ENCODE measurements at places on chromosomes 11 and 22.

GRCh38 chr11:84909740-84910139, 717.4 kb downstream of the DLG2 start:
- DNase-seq, result no peak

DNA sequence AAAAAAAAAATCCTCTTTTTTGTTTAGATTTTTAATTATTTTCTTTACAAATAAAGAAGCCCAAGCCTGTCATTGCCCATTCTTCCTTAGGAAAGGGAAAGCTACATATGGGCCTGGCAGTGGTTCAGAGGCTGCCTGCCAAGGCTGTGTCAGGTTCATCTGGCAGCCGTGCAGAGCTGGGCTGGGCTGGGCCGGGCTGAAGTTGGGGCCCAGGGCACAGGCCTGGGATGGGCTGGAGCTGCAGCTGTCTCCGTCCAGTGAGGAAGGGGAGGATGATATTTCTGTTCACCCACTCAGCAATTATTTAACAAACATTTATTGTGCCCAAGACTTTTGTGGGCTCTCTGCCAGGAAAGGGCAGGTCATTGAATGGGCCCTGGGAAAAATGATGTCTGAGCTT, 4.6 kb downstream of the PRR5L start:
- DNase-seq, result no peak

GRCh38 chr11:65236194-65237059, 25.3 kb upstream of the POLA2 start:
- no peak for DNase-seq

DNA sequence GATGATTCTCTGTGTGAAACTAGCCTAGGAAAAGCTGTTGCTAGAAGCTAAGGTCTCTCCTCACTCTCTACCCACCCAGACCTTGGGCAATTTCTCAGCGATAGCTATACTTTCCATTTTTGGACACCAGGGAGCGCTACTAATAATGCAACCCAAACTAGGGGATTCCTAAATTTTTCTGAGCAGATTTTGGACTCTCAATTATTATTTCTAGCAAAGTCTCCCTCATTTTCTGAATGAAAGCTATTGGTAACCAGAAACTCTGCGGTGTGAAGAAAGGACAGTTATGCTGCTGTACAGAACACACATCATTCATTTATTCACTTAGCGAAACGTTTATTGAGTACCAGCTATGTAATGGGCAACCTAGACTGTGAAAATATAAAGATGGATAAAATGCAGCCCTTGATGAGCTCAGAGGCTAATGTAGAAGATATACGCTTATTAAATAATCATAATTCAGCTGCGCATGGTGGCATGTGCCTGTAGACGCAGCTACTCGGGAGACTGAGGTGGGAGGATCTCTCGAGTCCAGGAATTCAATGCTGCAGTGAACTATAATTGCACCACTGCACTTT, 6.1 kb upstream of the STIM1 start:
- peak; percentile 59 for DNase-seq

- DNase-seq, result no peak
Measured at GRCh38 chr11:42473106-42473505, 838.7 kb upstream of the API5 start.

GRCh38 chr22:27820896-27821866, 19.6 kb upstream of the MN1 start:
- no peak for DNase-seq

- no peak for DNase-seq
Measured at GRCh38 chr11:130189492-130190210, 30.1 kb downstream of the ST14 start.

- no peak for DNase-seq
Measured at GRCh38 chr22:42874010-42874409, 16.9 kb upstream of the ARFGAP3 start.

DNA sequence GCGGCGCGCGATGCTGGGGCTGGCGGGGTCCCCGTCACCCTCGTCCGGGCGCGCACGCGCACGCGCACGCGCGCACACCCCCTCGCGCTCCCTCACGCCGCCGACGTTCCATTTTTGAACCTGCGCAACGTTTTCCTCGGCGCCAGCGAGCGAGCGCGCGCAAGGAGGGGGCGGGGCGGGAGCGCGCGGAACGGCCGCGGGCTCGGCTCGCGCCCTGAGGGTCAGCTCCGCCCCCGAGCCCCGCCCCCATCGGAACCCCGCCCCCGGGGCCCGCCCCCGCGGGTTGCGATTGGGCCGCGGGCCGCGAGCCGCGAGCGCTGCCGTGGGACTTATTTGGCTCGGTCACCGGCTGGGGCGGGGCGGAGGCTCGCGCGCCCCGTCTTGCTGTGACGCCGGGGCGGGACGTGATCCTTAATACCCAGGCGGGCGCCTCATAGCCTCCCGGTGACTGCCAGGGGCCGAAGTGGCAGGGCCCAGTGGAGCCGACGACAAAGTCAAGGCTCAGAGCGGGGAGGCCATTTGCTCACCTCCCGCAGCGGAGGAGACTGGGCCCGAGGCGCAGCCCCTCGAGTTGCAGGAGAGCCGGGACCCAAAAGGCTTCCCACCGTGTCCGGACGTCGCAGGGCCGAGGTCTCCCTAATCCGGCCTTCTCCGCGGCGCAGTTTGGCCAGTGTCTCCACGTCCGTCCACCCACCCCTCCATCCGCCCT, at the start of gene CBX7:
CBX7 (minus strand) TSS at position 170 of the 709 bp plus-strand sequence. CDS start 236 bp downstream, outside the sequence.
- peak; percentile 99 for DNase-seq

GRCh38 chr11:33553486-33553885, 147.1 kb downstream of the C11orf91 start:
- DNase-seq, result no peak

- DNase-seq, result no peak
Measured at GRCh38 chr11:2525166-2525861, 80.5 kb downstream of the KCNQ1 start.

GRCh38 chr11:119692540-119692820, 36.5 kb downstream of the NECTIN1 start:
- no peak for DNase-seq

GRCh38 chr11:111179184-111179910, 66.2 kb upstream of the POU2AF2 start:
- no peak for DNase-seq

GRCh38 chr11:5257296-5257695, 2.7 kb upstream of the HBG2 start:
- no peak for DNase-seq

DNA sequence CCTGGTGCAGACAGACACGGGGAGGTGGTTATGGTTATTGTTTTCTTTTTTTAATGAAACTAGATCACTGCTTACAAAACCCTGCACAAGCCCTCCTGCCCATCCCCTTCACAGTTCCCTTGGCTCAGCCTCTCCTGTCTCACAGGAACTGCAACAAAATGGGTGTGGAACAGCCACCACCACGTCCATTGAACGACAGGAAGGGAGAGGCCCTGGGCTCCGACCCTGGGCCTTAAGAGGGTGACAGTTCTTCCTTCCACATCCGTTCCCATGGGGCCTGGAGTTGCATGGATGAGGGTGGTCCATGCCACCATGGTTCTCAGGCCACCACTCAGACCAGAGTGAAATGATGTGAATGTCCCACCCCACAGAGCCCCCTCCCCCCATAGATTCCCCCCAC, 15.7 kb downstream of the PRPF19 start:
- DNase-seq, result no peak

GRCh38 chr11:639332-639955, 2.4 kb downstream of the DRD4 start:
- DNase-seq, result no peak

DNA sequence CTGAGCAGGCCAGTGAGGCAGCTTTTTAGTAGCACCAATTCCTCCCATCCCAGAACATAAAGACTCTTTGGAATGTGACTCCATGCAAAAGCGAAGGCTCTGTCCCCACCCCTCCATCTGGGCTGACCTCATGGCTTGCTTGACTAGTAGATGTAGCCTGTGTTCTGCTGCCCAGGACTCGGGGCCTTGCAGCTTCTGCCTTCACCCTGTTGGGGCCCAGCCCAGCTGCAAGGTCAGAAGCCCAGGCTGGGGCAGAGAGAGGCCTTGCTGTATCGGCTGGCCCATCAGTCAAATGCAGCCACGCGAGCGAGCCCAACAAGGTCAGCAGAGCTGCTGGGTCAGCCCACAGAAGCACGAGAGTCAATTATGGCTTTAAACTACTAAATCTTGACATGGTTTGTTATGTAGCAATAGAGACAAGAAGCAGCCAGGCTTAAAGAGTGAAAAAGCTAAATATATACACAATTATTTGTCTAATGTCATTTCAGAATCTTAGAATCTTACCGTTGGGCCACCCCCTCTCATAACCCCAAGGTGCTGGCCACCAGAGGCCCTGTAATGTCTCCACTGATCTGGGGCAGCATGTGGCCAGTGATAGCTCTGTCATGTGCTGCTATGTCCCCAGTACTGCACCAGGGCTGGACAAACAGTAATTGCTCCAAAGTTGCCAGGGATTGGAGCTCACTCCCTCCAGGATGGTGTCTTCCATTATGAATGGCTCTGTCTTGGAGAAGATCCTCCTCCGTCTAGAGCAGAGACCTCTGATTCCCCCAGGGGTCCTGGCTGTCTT, 10.4 kb upstream of the WNT11 start:
- DNase-seq, result no peak

DNA sequence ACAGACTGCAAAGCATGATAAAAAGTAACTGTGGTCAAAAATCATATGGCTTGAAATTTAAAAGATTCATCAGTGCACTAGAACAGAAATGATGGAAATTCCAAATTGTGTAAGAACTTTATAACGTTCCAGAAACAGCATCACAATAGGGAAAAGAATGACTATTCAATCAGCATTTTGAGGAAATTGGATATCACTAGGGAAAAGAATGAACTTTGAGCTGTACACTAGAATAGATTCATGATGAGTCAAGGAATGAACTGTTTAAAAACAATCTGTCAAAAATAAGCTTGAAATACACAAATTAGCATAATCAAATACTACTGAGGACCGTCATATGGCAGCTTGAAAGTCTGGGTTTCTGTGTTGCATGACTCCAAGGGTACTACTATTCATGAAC, 20.5 kb upstream of the HEPHL1 start:
- DNase-seq, result no peak

- DNase-seq, result no peak
Measured at GRCh38 chr11:103183981-103184611, 74.9 kb downstream of the DYNC2H1 start.

DNA sequence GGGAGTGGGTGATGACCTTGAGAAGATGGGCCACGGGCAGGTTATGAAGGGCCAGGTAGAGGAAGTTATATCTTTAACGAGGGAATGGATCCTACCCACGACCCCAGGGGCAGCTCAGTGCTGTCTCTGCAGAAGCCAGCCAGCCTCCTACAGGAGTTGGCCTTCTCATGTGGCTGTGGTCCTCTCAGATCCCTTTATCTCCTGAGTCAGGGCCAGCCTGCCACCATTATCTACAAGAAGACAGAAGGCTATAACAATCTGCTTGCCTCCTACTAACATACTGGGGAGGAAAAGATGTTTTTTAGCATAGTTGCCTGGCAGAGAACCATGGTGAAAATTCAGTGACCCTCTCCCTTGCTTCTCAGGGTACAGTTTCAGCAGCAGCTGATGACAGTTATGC, 7.0 kb upstream of the YWHAH start:
- no peak for DNase-seq

DNA sequence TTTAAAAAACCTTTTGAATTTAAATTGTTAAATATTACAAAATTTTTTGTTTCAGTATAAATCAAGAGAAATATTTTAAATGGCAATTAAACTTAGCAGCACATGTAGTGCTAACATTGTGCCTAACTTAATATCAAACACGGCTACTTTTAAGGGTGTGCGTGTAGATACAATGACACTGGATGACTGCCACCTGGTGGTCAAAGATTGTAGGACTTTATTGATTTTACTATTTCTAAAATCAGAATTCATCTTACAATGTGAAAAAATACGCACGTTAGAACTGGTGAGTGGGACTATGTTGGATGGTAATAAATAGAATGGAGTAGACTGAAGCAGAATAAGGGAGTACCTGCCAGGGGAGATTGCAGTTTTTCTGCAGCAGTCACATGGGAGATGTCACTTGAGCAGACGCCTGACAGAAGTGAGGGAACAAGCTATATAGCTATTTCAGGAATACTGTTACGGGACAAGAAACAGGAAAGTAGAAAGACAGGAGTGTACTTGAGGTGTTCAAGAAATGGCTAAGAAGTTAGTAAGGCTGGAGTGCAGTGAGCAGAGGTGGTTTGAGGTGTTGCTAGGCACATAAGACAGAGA, 52.9 kb downstream of the UVRAG start:
- peak; percentile 35 for DNase-seq

- DNase-seq, result no peak
Measured at GRCh38 chr22:39017596-39018365, 3.1 kb upstream of the APOBEC3D start.

DNA sequence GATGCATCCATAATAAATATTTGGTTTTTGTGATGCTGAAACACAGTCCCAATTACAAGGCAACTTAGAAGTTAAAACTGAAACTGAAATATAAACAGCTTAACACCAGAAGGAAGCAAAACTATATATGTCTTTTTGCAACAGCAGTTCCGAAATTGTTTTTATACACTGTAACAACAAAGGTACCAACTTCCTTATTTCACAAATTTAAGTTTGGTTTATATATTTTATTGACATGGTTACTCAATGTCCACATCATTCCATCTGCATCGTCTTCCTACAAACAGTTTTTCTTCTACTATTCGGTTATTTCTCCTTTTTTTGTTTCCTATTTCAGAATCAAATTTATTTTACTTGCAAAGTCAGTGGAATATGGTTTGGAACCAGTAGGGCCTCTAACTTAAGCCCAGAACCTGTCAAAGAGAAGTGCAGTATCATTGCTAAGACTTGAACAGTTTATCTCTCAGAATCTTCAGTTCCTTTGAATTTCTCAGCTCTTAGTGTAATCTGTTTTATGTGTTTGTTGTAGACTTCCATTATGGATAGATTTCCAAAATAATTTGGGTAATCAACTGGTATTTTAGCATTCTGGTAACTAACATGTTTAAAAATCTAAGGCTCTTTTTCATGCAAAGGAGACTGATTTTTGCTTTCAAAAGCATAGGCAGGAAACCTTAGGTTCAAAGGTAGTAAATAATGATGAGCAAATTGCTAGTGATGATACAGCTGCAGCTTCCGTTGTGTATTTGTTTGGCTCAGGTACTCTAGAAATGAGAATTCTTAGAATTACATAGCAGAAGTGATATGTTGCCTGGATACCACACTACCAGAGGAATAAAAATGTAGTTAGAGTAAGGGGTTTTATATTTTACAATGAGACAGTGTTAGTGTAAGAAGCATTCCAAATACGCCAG, 8.2 kb upstream of the HSPA8 start:
- no peak for DNase-seq

- DNase-seq, result no peak
Measured at GRCh38 chr11:115452241-115452640, 52.0 kb downstream of the CADM1 start.

All from HEK293T (cell line).